ENCODE measurements at places on chromosomes 12 and 14. TPM values are rescaled to one million over a fixed set of nuclear protein-coding genes. Genes with fewer than 3 reads are reported as not detected.

GRCh38 chr14:96267336-96267735 is 11.3 kb downstream of the BDKRB1 start:
- DNase-seq, result no peak
- H3K4me3 ChIP-seq, result no peak overlapping the region
- H3K4me1 ChIP-seq, result no peaks in the 10 kb centered on the region
- no peaks in the 10 kb centered on the region for H3K36me3 ChIP-seq

DNA sequence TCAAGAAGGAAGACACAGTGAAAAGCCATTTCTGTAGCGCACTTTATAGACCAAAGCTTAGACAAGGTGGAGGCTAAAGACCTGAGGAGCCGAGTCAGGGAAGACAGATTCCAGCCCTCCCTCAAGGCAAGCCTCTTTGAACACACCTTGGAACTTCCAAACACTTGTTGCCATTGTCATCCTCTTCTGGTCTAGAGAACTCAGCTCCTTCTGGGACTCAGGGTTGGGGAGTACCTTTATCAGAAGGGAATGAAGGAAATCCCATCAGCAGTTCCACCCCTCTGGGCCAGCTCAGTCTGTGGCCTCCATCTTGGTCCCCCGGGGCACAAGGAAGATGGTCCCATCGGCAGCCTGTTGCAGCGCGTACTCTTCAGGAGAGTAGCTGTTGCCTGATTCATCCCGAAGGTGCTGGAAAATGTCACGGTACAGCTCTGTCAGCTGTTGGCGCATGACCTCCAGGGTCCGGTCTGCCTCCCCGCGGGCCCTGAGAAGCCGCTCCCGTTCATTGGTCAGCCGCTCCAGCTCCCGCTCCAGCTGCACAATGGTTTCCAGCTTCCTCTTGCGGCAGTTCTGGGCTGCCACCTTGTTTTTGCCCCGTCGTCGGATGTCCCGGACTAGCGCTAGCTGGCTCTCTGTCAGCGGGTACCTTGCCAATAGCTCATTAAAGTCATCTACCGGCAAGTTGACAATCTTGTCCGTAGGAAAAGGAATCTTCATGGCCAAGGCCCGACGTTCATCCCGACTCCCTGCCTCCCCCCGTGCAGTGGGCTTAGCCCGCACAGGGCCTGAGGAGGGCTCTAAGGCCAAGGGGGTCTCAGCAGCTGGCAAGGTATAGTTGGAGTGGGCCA is 8.5 kb downstream of the NFE2 start:
- H3K27me3 ChIP-seq, result peaks cover 2% of the 10 kb centered on the region
- no peak for DNase-seq
- no peaks in the 10 kb centered on the region for H3K36me3 ChIP-seq
- H3K4me3 ChIP-seq, result no peak overlapping the region

Gene NUBPL
- 14.4 TPM for total RNA-seq

Gene PAPLN
- total RNA-seq, result 0.29 TPM

All from activated CD8-positive, alpha-beta T cell treated with anti-CD3 and anti-CD28 coated beads for 36 hours (primary cell).